Effector CD8-positive, alpha-beta T cell (primary cell): ENCODE measurements at places on chromosomes 7 and 10.

DNA sequence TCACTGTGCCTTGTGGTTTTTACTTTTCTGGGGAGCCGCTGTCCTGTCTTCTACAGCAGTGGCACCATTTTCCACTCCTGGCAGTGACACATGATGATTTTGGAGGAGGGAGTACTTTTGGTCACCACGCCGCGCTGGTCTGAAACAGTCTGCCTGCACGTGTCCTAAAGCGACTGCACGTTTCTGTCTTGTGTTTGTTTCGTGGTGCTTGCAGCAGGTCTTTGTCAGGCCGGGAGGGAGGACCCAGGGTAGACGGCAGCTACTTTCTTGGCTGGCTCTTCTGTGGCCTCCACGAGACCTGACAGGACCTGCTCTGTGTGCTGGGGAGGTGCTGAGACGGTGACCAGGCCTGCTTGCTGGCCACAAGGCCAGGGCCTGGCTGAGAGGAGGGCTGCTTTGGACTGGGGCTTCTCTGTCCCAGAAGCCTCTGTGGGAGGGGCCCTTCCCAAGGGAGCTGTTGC, 82.0 kb downstream of the GLRX3 start:
- no peak for DNase-seq

DNA sequence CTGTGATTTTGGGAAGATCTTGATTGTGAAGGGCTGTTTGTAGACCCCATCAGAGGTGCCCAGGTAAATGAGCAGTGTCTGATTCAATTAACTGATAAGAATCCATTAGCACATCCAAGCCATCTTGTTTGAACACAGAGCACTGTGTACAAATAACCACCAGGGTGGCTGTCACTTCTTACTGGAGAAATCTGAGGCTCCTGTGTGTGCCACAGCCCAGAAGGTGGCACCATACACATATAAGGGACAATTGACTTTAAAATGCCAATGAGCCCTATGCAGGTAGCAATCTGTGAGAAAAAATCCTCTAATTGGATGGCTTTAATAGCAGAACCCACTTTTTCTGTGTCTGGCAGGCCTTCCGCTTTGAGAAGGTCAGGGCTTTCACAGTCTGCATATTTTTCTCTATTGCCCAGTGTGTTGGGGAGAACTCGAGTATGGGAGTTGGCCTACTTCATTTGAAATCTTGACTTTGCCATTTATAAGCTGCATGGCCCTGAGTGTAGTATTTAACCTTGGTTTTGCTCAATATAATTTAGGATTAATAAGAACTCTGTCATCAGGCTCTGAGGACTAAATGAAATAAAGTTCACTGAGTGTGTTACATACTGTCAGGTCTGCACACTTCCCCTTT, 517.4 kb downstream of the CCSER2 start:
- DNase-seq, result no peak

GRCh38 chr10:32386623-32387260, 39.8 kb upstream of the EPC1 start:
- no peak for DNase-seq

DNA sequence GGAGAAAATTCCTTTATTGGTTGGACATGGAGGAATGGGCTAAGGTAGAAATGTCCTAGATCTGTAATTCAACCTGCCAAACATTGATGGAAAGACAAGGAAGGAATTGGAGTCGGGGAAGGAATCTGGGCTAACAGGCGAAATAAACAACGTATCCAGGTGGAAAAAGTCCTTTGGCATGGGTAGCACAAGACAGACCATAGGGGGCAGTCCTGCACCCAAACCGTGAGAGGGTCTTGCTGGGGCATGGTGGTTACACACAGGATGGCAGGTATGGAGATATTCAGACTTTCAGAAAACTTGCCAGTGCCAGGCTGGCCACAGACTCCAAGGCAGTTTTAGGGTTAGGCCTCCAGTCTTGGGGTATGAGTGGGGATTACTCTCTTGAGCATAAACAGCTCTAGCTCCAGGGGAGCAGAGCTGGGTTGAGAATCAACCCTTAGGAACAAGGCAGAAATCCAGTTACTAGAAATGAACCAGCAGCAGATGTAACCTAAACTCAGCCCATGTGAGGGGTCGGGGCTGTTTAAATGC, 188.6 kb upstream of the GDF10 start:
- no peak for DNase-seq

GRCh38 chr10:57162231-57162630, 801.2 kb upstream of the ZWINT start:
- DNase-seq, result no peak

- no peak for DNase-seq
Observed at GRCh38 chr10:79298403-79299244, 48.6 kb upstream of the PPIF start.

GRCh38 chr10:117863771-117864170, 183.0 kb downstream of the RAB11FIP2 start:
- DNase-seq, result no peak

GRCh38 chr10:24650669-24651391, 72.9 kb downstream of the ARHGAP21 start:
- DNase-seq, result no peak

- peak; percentile 19 for DNase-seq
Observed at GRCh38 chr10:104209575-104210198, 22.5 kb downstream of the CFAP43 start.

- no peak for DNase-seq
Observed at GRCh38 chr7:115410972-115411686, 489.2 kb downstream of the MDFIC start.

DNA sequence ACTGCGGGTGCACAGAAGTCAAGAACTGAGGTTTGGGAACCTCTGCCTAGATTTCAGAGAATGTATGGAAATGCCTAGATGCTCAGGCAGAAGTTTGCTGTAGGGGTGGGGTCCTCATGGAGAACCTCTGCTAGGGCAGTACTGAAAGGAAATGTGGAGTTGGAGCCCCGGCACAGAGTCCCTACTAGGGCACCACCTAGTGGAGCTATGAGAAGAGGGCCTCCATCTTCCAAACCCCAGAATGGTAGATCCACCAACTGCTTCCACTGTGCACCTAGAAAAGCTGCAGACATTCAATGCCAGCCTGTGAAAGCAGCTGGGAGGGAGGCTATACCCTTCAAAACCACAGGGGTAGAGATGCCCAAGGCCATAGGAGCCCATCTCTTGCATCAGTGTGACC, 1336.0 kb upstream of the CELF2 start:
- no peak for DNase-seq
